ENCODE measurements at places on chromosomes 16 and 17. TPM values are rescaled to one million over a fixed set of nuclear protein-coding genes. Genes with fewer than 3 reads are reported as not detected.

The TMEM235 gene
- polyA plus RNA-seq, result not detected

The FASN gene
- 86.3 TPM for polyA plus RNA-seq

The PLXDC1 gene
- 13.0 TPM for polyA plus RNA-seq

The PSME3 gene
- 57.6 TPM for polyA plus RNA-seq

The USP43 gene
- 0.07 TPM for polyA plus RNA-seq

The CES1 gene
- polyA plus RNA-seq, result 59.6 TPM

The WDR81 gene
- 10.2 TPM for polyA plus RNA-seq

The FOXC2 gene
- 1.1 TPM for polyA plus RNA-seq

The KRT31 gene
- not detected for polyA plus RNA-seq

The TBC1D3C gene
- polyA plus RNA-seq, result not detected

The ZFP3 gene
- 5.4 TPM for polyA plus RNA-seq

The KRT36 gene
- not detected for polyA plus RNA-seq

The ARHGDIA gene
- polyA plus RNA-seq, result 101 TPM

The DOC2B gene
- 2.8 TPM for polyA plus RNA-seq

The SMARCE1 gene
- polyA plus RNA-seq, result 51.8 TPM

The EFCAB13 gene
- polyA plus RNA-seq, result 2.1 TPM

The MT1E gene
- polyA plus RNA-seq, result 129 TPM

The KRT17 gene
- polyA plus RNA-seq, result 0.09 TPM

The BAIAP3 gene
- polyA plus RNA-seq, result 1.6 TPM

The UTS2R gene
- 1.0 TPM for polyA plus RNA-seq

The RHBDF1 gene
- 29.6 TPM for polyA plus RNA-seq

The NPIPB13 gene
- polyA plus RNA-seq, result 2.0 TPM

The TK1 gene
- polyA plus RNA-seq, result 1.2 TPM

All from right cardiac atrium (tissue), 5 donors.